ENCODE measurements at places on chromosomes 11 and 22.

GRCh38 chr11:59157433-59157832 lies 14.5 kb upstream of the DTX4 start:
- no peak for DNase-seq

DNA sequence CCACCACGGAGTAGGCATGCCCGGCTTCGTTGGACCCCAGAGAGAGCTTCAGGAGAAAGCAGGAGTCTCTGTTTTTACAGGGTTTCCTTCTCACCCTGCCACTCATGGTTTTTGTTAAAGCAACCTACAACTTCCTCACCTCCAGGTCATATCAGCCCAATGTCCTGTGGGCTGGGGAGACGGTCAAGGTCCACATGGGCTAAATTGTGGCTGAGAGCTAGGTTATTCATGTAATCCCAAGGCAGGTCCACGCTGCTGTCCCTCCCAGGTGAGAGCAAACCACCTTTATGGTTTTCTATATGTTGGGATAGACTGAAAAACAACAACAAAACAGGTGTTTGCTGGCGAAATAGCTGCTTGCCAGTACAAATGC lies 19.5 kb downstream of the TSPAN32 start:
- DNase-seq, result no peak

- no peak for DNase-seq
Observed at GRCh38 chr22:50422961-50423815, 51.6 kb downstream of the SBF1 start.

DNA sequence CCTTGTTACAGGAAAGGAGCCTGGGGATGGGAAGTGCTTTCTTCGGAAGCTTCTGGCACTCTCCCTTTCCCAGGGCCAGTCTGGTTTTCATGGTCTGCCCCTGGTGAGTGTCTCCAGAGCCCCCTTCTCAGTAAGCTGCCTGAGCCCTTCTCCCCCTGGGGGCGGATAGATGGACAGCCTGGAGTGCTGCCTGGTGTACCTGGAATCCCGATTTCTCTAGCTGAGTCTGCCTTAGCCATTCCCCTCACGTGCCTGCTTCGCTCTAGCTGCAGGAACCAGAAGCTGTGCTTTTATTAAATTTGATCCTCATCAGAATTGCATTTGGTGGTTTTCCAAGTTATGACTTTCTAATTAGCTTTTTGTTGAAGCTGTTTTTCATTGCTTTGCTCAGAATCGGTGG lies 152.9 kb upstream of the NAV2 start:
- DNase-seq, result no peak

DNA sequence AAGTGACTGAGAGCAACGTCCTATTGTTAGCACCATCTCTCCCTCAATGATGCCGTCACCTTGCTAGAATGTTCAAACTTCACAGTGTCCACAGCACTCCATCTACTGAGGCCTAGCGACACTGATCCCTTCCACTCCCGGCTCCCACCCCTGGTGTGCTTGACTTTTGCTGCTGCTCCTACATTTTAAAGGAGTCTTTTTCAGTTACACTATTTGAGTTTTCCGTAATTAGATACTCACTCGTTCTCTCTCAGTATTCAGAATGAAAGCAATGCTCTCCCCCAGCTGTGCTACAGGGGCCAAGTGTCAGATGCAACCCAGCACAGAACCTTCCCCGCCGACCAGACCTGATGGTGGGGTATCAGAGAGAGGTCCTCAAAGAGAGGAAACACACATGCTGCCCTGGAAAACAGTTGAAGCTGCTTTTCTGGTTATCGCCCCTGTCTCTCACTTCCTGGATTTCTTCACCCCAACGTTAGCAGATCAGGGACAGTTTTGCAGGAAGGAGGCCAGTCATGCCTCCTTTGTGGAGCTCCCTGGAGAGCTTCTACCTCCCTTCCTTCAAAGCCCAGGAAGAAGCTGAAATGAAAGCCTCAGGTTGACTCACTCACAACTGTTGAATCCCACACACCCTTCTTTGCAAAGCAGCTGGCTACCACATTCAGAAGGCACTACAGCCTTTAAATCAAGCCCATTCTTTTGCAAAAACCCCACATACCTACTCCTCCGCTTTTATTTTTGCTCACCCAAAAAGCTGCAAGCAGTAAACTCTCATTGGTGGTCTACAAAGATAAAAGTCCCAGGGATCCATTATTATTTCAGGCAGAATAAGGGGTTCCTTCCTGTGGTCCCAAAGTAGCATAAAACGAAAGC lies 23.5 kb downstream of the LARGE1 start:
- DNase-seq, result no peak

Measured in kidney glomerular epithelial cell (primary cell).